ENCODE measurements at places on chromosomes 7 and 10. TPM values are rescaled to one million over a fixed set of nuclear protein-coding genes. Genes with fewer than 3 reads are reported as not detected.

The LIPM gene
- total RNA-seq: not detected

The LIMK1 gene
- total RNA-seq: 20.6 TPM

The HYAL4 gene
- not detected for total RNA-seq

DNA sequence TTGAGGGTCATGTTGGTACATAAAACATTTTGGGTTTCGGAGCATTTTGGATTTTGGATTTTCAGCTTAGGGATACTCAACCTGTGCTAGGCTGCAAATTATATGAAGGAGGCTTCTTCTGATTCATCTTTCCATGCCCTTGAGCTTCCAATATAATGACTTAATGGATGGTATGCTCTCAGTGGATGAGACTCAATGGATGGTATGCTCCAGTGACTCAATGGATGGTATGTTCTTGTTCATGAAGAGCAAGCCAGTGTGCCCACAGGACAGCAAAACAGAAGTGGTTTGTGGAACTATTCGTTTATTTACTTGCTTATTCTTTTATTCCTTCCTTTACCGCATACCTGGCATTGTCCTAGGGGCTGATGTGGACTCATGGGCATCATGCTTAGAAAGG is 969.6 kb downstream of the LRMDA start:
- no peak for ATAC-seq
